ENCODE measurements at places on chromosomes 7 and 10.

GRCh38 chr10:3399756-3400155 is 227.2 kb upstream of the PITRM1 start:
- no peak for DNase-seq

GRCh38 chr7:20236790-20237189 is 19.6 kb upstream of the MACC1 start:
- DNase-seq, result no peak

- no peak for DNase-seq
Measured at GRCh38 chr10:16867556-16867955, 50.3 kb upstream of the RSU1 start.

GRCh38 chr7:112484671-112485167 is 3.9 kb downstream of the LSMEM1 start:
- DNase-seq, result no peak

DNA sequence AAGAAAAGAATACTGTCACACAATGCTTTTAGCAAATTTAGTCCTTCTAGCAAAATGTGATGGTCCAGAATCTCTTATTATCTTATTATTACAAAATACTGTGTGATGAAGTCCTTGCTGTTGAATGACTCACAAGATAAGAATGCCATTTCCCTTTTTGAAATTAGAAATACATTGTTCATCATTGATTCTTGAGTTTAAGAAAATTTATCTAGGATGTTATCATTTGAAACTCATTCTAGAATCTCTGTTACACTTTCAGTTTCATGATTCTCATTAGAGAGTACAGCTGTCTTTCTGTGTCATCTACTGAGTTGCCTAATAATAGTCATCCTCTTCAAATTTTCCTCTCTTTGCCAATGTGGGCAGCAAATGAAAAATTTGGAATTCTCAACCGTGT is 9.6 kb downstream of the ZKSCAN5 start:
- DNase-seq, result no peak

DNA sequence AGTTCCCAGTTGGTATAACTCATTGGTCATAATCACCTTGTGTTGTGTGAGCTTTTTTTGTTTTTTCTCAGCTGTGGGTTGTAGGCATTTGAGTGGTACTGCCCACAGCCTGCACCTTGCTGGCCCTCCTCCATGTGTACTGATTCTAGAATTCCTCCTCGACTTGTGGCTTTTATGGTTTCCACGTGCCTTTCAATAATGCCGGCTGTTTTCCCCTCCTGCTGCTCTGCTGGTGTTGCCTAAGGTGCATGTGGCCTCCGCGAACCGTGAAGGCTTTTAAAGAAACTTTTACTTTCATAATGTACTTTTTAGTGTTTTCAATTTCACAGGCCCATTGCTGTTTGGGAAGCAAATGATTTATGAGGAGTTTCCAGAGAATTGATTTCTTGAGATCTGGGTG is 518.0 kb downstream of the REEP3 start:
- DNase-seq, result no peak

DNA sequence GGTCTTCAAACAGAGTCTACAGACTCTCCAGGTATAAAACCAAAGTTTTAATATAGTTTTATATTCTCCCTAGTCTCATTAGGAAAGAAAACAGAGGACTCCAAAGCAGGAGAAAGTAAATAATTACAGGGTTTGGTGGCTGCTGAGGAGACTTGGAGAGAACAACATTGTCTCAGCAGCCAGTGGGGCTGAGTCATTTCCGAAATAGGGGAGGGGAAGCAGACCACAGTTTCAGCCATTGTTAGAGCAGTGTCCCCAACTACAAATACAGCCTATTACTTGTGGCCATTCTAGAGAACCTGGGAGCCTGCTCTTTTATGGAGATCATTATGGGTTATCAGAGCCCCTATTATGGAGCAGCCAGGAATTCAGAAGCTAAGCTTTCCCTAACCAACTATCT is 44.2 kb upstream of the A1CF start:
- no peak for DNase-seq

GRCh38 chr7:95925236-95925635 is 152.9 kb downstream of the DYNC1I1 start:
- DNase-seq, result no peak

DNA sequence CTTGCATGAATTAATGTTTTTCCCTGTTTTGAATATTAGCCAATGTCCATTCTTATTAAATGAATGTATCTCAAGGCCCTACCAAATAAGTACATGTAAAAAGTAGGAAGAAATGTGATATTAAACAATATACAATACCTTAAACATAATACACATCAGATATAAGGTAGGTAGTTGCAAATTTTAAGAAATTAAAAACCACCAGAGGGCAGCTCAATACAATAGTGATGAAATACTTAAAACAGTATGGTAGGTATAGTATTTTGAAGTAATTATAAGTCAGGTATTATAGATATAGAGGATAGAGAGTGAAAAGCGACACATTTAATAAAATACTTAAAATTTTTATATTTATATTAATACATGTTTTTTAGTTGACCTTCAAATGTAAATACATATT is 43.6 kb upstream of the CDK14 start:
- DNase-seq, result no peak

DNA sequence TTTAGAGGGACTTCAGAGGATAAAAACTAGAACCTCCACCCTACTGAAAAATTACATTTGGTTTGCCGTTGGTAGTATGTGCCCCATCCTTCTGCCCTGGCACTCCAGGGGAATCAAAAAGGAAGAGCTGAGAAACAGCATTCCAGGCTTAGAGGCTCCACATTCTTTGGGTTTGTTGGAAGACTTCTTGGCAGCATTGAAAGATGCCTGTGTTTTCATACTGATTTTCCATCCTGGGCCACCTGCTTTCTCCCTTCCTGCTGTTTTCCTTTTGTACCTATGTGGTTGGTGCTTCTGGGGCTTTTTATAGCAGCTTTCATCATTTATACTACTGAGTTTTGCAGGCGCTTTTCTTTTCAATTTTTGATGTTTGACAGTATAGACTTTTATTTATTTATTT is 61.7 kb downstream of the AUTS2 start:
- DNase-seq, result no peak

- no peak for DNase-seq
Measured at GRCh38 chr7:80263333-80263732, 128.7 kb downstream of the GNAI1 start.

GRCh38 chr10:36383349-36383748 is 741.3 kb upstream of the FZD8 start:
- no peak for DNase-seq

- DNase-seq, result no peak
Measured at GRCh38 chr7:99392659-99393354, 15.6 kb downstream of the PDAP1 start.

DNA sequence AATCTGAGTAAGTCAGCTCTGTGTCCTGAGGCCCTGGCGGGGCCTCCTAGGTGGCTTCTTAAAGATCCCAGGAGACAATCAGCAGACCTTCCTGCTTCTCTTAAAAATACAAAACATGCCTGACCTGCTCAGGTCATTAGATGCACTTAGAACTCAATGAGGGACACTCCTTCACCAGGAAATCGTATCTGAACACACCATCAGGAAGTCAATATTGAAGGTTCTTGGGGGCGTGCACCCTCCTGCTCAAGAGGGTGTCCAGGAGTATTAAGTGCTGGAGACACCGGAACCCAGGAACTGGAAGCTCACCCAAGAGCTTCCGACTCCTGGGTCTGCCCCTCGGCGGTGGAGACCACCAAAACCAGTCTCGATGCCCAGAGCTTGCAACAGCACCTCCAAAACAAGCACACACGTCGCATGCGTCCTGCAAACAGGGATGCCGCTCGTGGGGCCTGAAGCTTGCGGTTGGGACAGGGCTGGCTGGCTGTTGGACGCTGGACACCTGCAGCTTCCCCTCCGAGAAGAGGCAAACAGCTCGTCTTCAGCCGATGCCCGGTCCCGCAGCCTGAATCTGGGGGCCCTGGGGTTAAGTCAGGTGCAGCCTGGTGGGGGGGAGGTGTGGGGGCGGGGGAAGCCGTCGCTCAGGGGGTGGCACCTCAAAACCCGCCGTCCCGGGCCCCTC is 803 bp downstream of the RAPGEF5 start:
- DNase-seq, result no peak

DNA sequence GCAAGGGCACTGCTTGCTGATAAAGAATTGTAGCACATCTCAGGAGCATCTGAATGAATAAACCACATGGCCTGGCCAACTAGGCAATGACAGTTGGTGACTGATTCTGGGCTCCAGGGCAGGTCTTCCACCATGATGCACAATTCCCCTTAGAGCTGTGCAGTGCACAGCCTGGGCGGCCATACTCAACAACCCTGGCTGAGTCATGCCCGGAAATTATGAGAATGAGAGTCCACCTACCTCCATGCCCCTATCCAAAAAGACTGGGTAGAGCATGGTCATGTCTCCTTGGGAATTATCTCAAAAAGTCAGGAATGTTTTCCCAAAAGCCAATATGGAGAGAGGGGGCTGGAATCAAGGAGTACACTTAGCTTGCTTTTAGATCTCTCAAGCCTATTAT is 425.6 kb downstream of the PLXNA4 start:
- no peak for DNase-seq

GRCh38 chr7:44799939-44800338 is 3.5 kb downstream of the PPIA start:
- no peak for DNase-seq

- DNase-seq, result no peak
Measured at GRCh38 chr10:24344695-24345463, 135.9 kb downstream of the KIAA1217 start.

DNA sequence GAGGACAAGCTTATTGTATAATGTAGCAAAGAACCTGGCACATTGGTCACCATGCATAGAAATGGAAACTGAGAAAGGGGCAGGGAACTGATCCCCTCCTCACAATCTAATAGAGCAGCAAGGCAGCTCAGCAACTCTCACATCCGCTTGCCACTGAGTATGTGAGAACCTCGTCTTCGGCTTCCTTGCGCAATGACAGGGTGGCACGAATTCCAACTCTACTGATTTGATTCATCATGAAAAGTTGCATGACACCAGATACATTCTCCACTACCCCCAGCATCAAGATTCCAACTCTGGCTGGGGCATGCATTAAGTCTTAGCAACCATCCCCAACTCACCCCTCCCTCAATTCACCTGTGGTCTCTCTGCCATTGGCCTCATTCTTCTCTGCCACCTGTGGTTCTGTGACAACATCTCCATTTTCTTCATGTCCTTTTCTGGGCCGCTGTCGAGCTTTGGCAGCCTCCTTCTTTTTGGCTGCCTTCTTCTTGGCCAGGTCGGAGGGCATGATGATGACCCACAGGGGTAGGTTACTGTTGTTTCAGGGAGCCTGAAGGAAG is 976 bp downstream of the ABCF2 start:
- no peak for DNase-seq

- DNase-seq, result no peak
Measured at GRCh38 chr7:131292141-131292905, 35.4 kb upstream of the MKLN1 start.

DNA sequence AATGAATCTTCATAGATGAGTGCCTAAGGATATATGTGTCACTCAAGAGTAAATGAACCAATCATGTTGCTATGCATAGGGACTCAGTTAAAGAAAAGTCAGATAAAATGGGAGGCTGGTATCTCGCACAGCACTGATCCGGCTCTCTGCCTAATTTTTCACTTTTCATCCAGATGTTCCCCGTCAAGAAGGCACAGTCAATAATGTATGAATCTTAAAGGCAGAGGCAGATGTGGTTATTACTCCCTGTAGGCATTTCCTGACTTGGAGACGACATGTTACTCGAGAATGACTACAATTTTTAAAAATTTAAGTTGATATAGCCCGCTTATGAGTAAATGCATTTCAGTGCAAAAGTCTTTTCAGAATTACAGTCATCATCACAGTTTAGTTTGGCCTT is 113.6 kb downstream of the TBXAS1 start:
- no peak for DNase-seq

- no peak for DNase-seq
Measured at GRCh38 chr7:44486693-44487092, 3.8 kb downstream of the NUDCD3 start.

GRCh38 chr10:5814110-5815107 is 1.2 kb upstream of the GDI2 start:
- DNase-seq, result no peak

DNA sequence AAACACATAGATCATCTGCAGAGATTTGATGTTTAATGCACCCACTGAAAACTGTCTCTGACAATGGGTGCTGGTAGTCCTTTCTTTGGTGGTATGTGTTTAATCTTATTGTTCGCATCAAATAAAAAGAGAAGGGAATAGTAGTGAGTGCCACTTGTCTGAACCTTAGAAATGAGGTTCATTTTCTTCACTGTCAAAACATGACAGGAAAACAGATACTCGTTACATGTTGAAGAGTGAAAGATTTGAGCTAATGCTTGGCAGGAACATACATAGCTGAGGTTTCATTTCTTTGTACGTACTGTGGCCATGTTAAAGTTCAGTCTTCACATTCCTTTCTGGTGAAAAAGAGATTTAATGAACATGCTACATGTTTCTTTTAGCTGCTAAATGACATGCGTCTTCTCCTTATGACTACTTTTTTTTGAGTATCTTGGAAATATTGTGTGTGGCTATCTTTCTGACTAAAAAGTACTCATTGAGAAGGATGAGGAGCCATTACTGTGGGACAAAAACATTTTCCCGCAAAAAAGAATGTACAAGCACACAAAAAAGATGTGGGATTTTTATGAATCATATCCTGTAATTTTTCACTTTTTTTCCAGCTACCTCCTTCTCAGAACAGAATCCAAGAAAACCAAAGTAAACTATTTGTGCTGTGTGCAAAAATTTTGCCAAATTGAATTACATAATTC is 108.0 kb downstream of the TWIST1 start:
- DNase-seq, result no peak

- no peak for DNase-seq
Measured at GRCh38 chr10:34906067-34906965, 91.2 kb upstream of the PARD3 start.

DNA sequence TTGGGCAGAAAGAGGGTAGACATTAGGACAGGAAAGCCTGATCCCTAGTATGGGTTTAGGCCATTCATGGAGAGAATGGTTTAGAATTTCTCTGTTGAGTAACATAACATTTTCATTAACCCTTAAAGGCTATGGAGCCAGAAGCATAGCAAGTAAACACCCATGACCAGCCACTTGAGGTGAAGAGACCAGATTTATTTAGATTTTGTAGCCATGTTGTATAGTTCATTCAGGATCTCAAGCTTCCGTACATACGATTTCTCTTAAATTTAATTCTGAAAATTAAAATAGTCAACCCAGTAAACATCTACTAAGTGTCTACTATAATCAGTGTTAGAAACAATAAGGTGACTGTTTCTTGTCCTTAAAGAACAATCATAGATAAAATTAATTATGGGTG is 51.5 kb downstream of the CPED1 start:
- no peak for DNase-seq

DNA sequence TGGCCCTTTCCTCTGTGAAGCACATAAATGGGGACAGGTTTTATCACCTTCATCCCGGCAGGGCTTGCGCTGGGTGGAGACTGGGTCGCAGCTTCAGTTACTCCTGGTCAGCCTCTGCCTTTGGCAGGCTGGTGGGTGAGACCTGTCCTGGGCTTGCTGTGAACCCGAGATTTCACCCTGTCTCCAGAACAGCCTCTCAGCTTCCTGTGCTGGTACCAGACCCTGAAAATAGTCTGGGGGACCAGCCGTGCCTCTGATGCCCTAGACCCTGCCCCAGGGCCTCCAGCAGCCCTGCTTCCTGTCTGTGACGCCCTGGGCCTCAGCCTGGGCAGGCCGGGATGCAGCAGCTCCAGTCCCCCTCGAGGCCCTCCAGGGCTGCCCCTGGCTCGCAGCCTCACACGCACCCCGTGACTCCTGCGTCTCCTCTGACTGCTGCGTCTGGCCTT is 13.2 kb upstream of the PWWP2B start:
- no peak for DNase-seq

GRCh38 chr7:39617005-39617404 is 6.4 kb upstream of the RALA start:
- DNase-seq, result no peak

- no peak for DNase-seq
Measured at GRCh38 chr7:151725844-151726651, 150.9 kb downstream of the PRKAG2 start.

Measured in cortex of kidney (tissue), 1 donor.